SW 1271 (cell line): ENCODE measurements at places on chromosomes 12 and 14.

GRCh38 chr12:109930028-109930800, 30.1 kb downstream of the TCHP start:
- no peak for DNase-seq

GRCh38 chr12:102763061-102763460, 154.0 kb downstream of the PAH start:
- no peak for DNase-seq

GRCh38 chr14:92040431-92041051, 682 bp upstream of the TRIP11 start:
- no peak for DNase-seq

- DNase-seq = no peak
Measured at GRCh38 chr14:54621686-54622085, 54.8 kb downstream of the SAMD4A start.

- no peak for DNase-seq
Measured at GRCh38 chr14:48086516-48086915, 411.1 kb upstream of the MDGA2 start.

DNA sequence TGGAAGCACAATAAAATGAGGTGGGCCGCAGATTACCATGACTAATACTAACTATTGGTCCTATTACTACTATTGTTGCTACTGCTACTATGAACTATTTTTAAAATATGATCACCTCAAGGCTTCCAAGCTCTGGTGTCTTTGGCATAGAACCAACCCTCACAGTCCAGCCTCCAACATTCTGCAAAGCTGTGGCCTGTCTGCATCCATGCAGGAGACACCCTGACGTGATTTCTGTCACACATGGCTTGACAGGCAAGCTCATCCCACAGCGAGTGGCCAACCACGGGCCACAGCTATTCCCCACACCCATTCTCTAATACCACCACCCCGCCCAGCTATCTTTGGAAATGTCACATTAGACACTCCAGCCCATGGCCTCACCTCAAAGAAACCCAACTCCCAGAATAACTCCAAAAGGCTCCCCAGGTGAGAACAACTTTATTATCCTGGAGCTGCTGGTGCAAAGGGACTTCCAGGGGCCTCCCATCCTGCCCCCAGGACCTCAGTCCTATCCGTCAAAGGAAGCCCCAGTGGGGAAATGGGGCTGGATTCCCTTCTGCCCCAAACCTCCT, 14.4 kb downstream of the ISCU start:
- no peak for DNase-seq

- DNase-seq = peak; percentile 79
Measured at GRCh38 chr14:72665259-72665658, 228.6 kb downstream of the DPF3 start.

DNA sequence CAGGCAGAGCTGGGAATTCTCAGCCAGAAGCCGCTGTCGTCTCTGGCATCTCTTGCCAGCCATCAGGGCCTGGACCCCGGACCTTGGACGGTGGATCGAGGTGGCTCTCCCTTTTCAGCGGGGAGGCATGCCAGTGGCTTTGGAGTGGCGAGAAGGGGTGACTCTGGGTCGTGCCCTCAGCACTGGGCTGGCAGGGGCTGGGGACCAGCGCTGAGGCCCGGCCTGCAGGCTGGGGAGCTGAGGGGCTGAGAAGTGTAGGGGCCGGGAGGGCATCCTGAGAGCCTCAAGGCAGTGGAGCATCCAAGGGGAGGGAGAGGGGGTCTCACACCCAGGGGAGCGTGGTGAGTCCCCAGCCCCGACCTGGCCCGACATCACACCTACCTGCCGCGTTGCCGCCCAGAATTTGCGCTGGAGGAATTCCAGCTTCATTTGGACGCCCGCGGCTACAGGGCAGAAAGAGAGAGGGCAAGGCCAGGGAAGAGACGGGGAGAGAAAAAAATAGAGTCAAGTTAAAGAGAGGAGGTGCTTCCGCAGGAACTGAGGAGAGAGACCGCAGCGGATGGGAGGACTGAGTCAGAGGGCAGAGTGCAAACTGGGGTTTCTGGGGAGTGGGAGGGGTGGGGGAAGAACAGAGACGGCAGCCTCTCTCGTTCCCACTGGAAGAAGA, 9.0 kb upstream of the LRTM2 start:
- DNase-seq = no peak

- peak; percentile 33 for DNase-seq
Measured at GRCh38 chr14:31419967-31420318, 407 bp downstream of the HEATR5A start.

DNA sequence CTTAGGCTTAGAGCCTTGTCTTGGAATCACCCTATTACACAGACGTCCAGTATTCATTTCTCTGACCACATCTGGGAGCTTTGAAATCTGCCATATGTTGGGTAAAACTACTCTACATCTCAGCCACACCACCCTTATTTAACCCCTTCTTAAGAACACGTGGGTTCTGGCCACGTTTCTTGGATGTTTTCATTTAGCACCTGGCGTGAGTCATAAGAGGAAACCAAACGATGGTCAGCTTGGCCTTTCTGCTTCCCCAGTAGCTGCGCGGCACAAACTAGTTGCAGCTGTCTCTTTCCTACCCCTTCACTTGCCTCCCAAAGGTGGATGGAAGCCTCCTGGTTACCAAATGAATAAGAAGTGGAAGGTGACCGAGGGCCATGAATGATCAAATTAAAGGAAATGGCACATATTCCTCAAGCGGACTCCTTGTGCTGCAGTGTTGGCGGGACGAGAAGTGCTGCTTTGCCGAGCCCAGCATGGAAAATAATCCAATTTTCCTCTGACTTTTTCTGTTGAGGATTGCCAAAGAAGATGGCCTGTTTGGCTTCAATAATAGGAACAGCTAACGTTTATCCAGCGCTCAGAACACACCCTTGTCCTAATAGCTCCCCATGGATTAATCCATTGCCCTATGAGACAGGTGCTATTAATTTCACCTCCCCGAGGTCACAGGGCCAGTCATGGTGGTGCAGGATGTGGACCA, 154.1 kb downstream of the ZNF664 start:
- DNase-seq = no peak

- no peak for DNase-seq
Measured at GRCh38 chr14:33279865-33280264, 341.2 kb downstream of the NPAS3 start.

- no peak for DNase-seq
Measured at GRCh38 chr12:24905431-24905830, 43.5 kb downstream of the BCAT1 start.
